Activated T-helper 2 cell treated with anti-CD3 and anti-CD28 coated beads, Interferon-gamma antibody, Interleukin-2, Interleukin-4, amounts not matched to agents 10 μg/mL and 5 μg/mL and 100 μg/mL, durations not matched to agents 14 hours and 24 hours and 36 hours (primary cell): ENCODE measurements at places on chromosomes 1 and 21.

GRCh38 chr1:25586181-25586588, 30.4 kb upstream of the MAN1C1 start:
- DNase-seq: no peak

GRCh38 chr1:3834701-3835100, 22.3 kb downstream of the CEP104 start:
- no peak for DNase-seq

DNA sequence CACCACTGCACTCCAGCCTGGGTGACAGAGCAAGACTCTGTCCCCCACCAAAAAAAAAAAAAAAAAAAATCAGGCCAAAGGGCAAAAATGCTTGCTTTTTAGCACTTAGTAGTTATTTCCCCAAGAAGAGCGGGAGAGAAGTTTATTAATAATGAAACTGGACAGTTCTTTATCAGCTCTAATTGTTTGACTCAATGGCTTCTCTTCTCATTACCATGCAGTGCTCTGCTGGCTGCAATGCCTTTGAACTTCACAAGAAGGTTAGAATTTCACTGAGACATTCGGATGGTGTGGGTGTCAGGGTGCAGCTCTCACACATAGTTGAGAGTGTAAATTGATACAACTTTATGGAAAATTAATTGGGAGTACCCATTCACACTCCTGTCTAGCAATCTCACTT, 63.7 kb downstream of the EDARADD start:
- DNase-seq: no peak

DNA sequence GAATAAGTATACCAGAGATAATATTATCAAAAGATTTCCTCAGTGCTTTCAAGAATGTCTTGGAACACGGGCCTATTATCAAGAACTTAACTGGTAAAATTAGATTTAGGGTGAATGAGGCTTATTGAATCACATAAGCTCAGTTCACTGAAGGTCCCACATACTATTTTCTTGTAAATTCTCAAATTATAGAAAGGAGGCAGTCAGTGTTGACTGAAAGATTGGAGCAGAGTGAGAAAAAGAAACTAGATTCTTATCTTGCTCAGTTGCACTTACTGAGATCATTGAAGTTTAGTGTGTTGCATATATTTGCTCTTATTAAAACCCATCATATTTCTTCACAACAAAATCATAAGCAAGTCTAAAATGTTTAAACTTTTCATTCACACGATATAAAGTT, 3.9 kb upstream of the RGS1 start:
- no peak for DNase-seq

DNA sequence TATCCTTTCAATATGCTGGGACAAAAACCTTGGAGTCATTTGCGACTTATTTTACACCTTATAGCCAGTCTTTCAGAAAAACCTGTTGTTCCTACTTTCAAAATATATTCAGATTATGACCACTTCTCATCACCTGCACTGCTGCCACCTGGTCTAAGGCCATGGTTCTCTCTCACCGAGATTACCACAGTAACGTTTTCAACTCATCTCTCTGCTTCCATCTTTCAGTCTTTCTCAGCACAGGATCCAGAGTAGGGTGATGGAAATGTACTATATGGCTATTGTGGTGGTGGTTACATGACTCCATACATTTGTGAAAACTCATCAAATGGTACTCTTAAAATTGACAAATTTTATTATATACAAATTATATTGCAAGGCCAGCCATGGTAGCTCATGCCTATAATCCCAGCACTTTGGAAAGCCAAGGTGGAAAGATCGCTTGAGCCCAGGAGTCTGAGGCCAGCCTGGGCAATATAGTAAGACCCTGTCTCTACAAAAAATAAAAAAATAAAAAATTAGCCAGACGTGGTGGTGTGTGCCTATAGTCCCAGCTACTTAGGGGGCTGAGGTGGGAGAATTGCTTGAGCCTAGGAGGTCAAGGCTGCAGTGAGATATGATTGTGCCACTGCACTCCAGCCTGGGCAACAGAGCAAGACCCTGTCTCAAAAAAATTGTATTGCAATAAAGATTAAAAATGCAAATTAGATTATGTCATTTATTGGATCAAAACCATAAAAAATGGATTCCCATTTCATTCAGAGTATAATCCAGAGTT, 120.9 kb upstream of the PPP2R5A start:
- no peak for DNase-seq

GRCh38 chr1:35560256-35561225, 2.9 kb downstream of the NCDN start:
- DNase-seq: no peak

DNA sequence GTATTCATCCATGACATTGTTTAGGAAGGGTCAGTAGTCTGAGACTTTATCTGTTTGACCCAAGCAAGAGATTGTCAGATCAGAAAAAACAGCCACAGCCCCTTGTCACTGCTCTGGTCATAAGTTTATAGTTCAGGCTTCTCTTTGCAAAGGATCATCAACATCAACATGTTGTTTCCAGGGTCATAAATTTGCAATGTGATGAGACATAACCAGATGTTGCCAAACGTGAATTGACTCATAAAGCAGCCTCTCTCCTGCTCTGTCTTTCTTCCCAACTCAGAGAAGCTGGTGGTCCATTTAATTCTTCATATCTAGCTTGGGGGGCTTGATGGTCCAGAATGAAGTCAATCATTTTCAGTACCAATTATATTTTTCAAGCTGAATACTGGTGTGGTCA, 507.2 kb upstream of the PBX1 start:
- no peak for DNase-seq

- DNase-seq: peak; percentile 10
Measured at GRCh38 chr1:110829955-110830553, 42.9 kb upstream of the CD53 start.

- no peak for DNase-seq
Measured at GRCh38 chr1:54238353-54239034, 38.5 kb downstream of the MRPL37 start.

GRCh38 chr1:24957016-24957807, 27.1 kb upstream of the RUNX3 start:
- no peak for DNase-seq

DNA sequence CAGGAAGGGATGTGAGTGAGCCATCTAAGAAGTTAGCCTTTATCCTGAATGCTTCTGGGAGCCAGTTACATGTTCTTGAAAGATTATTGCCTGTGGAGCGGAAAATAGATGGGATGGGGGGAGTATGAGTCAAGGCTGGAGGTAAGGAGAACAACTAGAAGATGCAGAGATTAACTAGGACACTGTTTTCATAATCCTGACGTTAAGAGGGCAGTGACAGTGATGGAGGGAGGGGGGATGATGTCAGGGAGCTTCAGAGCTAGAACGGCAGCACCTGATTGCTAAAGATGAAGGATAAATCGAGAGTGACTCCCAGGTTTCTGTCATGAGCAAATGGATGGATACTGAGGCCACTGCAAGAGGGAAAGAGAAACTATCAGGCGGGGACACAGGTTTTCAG, 10.0 kb upstream of the RCSD1 start:
- no peak for DNase-seq

- DNase-seq: no peak
Measured at GRCh38 chr1:50108497-50109059, at the start of gene ELAVL4. TSS of gene ELAVL4 (plus strand) at chr1:50108920. CDS start at chr1:50109190, 270 bp downstream.

- no peak for DNase-seq
Measured at GRCh38 chr1:53295726-53296116, 32.1 kb downstream of the LRP8 start.

- no peak for DNase-seq
Measured at GRCh38 chr1:163076446-163076845, 7.3 kb downstream of the RGS4 start.

DNA sequence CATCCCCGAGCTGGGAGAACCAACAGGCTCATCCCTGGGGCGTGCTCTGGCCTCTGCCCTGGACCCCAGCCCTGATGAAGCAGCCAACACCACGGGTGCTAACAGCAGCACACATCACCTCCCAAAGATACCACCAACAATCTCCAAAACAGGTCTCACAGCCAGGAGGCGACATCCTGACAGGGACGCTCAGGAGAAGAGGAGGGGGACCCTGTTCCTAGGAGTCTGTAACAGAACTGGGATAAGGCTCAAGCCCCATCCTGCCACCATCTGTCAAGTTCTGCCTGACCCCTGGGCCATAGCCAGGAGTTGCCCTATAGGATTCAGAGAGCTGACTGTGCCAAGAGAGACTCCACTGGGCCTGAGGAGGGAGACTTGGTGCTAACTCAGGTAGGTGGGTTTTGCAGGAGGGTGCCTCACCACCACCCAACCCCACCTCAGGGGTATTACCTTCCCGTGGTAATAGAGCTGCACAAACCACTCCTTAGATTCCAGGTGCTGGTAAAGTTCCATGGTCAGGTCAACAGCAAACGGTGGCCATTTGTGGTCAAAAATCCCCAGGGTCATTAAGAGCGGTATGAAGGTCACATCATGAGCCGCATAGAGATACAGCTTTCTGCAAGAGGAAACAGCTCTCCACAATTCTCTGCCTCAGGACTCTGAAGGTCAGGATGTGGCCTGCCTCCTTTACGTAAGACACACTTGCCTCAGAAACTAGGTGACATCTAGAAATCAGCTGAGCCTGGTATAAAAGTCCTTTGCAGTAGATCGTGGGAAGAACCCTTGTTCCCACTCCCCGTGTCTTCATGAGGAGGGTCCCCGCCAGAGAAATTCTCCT, 22.3 kb downstream of the ACP6 start:
- DNase-seq: no peak

DNA sequence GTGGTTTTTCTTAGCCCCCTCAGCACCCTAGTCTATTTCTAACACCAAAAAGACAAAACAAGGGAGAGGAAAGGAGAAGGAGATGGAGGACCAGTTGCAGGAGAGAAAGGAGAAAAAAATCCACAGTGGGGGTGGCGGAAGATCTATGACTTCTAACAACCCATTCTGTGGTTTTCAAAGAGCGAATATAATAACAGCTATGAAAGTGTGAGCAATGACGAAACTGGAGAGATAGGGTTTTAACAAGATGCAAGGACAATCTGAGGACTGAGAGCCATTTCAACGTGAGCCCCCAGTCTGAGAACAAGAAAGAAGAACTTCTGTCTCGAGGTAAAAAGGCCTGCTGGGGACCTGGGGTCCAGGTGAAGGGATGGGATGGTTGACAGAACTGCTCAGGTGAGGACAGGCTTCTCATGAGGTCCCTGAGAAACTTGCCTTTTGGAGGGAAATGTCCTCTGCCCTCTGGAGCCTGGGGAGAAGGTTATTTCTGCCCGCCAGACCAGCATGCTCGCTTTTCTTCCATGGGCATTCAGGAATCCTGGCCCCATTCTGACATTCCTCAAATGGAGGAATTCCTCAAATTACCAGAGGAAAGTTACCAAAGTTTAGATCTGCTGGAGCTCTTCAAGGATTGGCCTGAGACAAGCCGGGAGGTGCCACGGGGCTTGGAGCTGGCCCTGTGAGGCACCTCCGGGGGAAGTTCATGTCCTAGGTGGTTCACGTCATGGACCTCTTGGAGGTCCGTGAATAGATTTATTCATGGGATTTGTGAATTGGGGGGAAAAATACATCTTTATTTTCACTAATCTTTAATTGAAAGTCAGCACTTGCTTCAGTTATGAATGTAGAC, at the start of gene CD160:
CD160 (plus strand) TSS at position 270 of the 850 bp plus-strand sequence. CDS start 8,829 bp downstream, outside the sequence.
- no peak for DNase-seq

GRCh38 chr21:40047993-40048730, 180.9 kb downstream of the PCP4 start:
- no peak for DNase-seq

DNA sequence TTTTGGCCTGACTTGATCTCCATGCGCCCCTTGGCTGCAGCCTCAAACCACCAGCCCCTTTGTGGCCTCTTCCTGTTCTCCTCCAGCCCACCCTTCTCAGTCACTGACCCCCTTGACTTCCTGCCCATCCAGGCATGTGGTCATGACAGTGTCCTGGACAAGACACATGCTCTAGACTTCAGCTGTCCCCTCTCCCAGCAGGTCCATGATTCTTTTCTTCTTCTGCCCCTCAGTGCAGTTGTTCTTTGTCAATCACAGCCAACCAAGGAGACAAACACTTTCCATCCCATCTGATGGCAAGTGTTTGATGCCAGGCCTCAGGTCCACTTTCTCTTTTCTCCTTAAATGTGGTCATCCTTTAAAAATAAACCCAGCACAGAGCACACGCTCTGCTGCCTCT, 49.7 kb downstream of the SYT6 start:
- DNase-seq: no peak

GRCh38 chr1:173297798-173298391, 90.8 kb upstream of the TNFSF4 start:
- no peak for DNase-seq

GRCh38 chr1:186193224-186193623, 181.8 kb downstream of the TPR start:
- no peak for DNase-seq

DNA sequence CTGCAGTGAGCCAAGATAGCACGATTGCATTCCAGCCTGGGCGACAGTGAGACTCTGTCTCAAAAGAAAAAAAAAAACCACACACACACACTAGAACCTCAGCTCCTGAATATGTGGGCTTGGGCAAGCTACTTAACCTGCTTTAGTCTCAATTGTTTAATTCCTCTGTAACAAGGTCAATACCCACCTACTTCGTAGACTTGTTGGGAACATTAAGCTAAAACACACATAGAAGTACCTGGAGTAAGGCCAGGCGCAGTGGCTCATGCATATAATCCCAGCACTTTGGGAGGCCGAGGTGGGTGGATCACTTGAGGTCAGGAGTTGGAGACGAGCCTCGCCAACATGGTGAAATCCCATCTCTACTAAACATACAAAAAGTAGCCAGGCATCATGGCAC, 77.1 kb downstream of the CLSTN1 start:
- no peak for DNase-seq

DNA sequence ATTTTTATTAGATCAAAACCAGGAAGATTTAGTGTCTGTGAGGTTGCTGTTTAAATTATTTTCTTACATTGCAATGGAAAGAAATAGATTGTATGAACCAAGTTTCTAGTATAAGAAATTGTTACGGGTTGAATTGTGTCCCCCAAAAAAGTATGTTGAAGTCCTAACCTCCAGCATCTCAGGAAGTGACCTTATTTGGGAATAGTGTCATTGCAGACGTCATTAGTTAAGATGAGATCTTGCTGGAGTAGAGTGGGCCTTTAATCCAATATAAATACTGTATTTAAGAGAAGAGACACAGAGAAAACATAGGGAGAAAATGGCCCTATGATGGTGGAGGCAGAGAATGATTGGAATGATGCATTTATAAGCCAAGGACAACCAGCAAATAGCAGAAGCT, 188.7 kb upstream of the SAMSN1 start:
- no peak for DNase-seq

GRCh38 chr1:21514245-21514644, 5.0 kb downstream of the ALPL start:
- no peak for DNase-seq

GRCh38 chr1:12627296-12627695, 9.3 kb upstream of the DHRS3 start:
- DNase-seq: no peak

GRCh38 chr1:226353698-226354525, 44.9 kb upstream of the LIN9 start:
- DNase-seq: no peak

GRCh38 chr1:27142464-27142863, 12.5 kb downstream of the SLC9A1 start:
- DNase-seq: no peak

GRCh38 chr1:119815361-119815760, 4.1 kb upstream of the REG4 start:
- no peak for DNase-seq
